CD14-positive monocyte (primary cell): ENCODE measurements at places on chromosomes 12 and 14.

DNA sequence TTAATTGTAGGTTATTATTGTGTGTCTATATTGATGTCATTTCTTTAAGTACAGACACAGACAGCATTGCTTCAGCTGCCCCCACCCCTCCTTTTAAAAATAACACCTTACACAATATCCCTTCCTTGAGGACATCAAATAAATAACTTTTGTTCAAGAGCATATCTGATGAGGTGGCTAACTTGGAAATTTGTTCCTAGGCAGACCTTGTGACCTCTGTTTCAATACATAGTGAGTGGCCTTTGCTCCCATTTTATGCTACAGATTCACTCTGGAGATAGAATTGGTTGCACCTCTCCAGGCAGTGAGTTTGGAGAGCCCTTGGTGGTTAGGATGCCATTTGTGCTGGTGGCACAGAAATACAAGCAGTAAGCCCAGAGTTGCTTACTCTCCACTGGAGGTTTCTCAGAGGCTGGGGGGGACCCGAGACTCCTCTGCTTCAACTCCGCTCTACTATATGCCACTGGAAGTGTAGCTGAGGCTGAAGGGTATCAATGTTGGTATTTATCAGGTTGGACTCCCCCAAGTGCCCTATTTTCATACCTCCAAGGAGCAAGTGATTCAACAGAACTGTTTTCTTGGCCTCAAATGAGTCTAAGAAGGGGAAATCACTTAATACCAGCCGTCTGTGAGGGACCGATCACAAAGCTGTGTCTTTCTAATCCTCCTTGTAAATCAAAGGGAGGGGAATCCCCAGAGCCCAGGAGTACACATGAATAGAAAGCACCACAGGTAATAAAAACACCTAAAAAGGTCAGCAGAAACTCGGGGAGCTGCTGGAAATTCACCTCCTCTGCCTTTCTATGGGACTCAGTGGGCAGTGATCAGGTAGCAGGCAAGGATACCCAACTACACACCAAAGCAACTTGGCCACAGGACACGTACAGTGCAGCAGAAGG is 463.1 kb downstream of the RAD51B start:
- no peak for DNase-seq

- DNase-seq, result no peak
These were observed 10.7 kb upstream of the STX2 start for GRCh38 chr12:130849561-130850417.

DNA sequence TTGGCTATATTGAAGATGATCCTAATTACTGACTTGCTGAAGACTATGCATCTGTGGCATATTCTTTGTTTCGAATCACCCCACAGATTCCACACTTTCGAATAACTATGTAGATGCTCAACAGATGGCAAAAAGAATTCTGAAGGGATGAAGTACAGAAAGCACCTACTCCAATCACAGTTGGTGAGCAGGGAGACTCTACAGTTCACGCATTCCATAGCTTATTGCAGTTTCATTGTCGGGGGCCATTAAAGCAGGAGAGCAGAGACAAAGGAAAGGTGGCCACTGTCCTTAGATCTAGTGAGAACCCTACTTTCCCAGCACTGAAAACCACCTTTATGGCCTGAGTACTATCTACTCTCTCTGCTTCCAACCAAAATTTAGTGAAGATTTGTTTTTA is 191.9 kb downstream of the STXBP6 start:
- no peak for DNase-seq

- DNase-seq, result no peak
These were observed 101.6 kb upstream of the PLEKHG7 start for GRCh38 chr12:92601176-92601575.

- no peak for DNase-seq
These were observed 549.5 kb downstream of the VRK1 start for GRCh38 chr14:97346675-97347074.

GRCh38 chr12:125013816-125014442 is 20.5 kb downstream of the BRI3BP start:
- no peak for DNase-seq

- no peak for DNase-seq
These were observed 238.8 kb upstream of the RGS6 start for GRCh38 chr14:71693381-71693780.

DNA sequence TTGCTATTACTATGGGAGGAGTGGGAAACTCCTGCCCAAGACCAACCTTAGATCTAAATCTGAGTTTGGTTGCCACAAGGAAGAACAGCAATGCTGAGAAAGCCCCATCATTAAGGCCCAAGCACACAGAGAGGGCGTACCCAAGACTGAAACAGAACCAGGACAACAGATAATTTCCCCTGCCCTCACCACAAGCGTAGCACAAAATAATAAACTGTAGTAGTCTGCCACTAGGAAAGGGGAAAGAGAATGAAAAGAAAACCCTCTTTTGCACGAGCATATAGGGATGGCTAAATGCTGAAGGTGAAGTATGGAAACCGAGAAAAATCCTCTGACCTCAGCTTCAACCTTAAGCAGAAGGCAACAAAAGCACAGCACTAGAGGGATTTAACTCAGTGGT is 76.5 kb upstream of the DHRS4 start:
- no peak for DNase-seq

- no peak for DNase-seq
These were observed 6.0 kb upstream of the SHMT2 start for GRCh38 chr12:57223191-57224165.

- DNase-seq, result no peak
These were observed 1.6 kb downstream of the GABARAPL1 start for GRCh38 chr12:10214136-10214894.

DNA sequence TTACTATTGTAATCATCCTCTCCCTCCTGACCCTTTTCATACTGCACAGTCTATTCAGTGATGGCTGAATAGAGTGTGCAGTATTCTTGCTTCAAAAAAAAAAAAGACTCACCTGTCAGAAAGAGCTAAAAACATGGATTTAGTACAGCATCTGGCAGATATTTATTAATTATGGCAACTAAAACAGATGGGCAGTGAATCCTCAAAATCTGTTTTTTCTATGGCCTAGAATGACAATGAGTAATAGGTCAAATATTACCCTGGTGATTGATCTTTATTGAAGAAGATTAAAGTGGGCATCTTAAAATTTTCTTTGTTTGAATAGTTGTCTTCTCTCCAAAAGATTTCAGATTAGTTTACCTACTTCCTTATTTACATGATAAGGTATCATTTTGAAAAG is 543.6 kb downstream of the FOXG1 start:
- no peak for DNase-seq

GRCh38 chr14:35202195-35202594 is 79.8 kb downstream of the PRORP start:
- no peak for DNase-seq

DNA sequence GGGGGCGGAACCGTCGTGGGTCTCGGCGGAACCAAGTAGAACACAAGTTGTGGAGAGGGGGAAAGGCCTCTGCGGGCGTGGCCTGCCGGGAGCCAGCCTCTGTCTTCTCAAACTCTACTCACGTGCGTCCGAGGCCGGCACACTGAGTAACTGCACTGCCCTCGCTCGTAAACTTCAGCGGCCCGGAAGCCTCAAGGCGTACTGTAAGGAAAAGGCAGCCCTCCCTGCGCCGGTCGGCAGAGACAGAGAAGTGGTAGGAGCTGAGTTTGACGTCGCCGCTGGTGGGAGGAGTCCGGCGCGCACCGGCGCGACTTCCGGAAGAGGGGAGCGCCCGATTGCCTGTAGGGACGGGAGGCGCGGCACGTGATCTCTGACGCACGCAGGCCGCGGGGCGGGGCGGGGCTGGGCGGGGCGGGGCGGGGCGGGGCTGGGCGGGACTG is at the start of gene FBXO33:
TSS of gene FBXO33 (minus strand) at position 255 of the 440 bp plus-strand sequence. CDS start 271 bp downstream, outside the sequence.
- DNase-seq, result peak; percentile 92

DNA sequence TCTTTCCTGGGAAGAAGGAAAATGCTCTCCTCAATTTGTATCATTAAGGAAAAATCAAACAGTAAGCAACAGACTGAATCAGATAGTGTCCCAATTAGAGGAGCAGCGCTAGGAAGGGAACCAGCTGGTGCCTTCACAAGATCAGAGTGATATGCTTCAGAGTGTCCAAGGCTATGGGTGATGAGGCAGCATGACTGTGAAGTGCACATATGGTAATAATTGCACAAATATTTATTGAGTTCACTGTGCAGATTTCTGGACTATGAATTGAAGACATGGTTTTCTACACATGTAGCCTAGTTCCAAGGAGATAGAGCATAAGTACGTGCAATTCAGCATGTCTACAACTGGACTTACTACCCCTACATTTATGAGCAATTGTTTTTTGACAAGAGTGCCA is 78.8 kb upstream of the EVL start:
- DNase-seq, result no peak

GRCh38 chr14:89058697-89059096 is 234.2 kb downstream of the TTC8 start:
- DNase-seq, result peak; percentile 21

- DNase-seq, result no peak
These were observed 69.3 kb upstream of the HMGA2 start for GRCh38 chr12:65754744-65755595.

DNA sequence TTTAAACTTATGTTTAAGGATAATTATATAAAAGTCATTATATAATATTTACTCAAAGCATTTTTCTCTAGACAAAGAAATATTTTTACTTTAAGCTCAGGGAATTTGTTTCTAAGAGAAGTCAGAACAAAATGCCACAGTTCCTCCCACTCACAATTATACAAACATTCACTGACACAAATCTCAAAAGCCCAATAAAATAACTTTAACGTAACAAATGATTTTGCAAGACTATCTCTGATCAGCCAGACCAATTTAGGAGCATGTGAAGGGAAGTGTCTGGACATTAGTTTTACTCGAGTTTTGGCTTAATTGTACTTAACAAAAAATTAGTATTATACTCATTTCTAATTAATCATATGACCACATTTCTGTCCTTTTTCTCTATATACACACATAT is 41.2 kb downstream of the COCH start:
- no peak for DNase-seq

- DNase-seq, result peak; percentile 30
These were observed 1.4 kb upstream of the FOXN3 start for GRCh38 chr14:89418452-89418851.

DNA sequence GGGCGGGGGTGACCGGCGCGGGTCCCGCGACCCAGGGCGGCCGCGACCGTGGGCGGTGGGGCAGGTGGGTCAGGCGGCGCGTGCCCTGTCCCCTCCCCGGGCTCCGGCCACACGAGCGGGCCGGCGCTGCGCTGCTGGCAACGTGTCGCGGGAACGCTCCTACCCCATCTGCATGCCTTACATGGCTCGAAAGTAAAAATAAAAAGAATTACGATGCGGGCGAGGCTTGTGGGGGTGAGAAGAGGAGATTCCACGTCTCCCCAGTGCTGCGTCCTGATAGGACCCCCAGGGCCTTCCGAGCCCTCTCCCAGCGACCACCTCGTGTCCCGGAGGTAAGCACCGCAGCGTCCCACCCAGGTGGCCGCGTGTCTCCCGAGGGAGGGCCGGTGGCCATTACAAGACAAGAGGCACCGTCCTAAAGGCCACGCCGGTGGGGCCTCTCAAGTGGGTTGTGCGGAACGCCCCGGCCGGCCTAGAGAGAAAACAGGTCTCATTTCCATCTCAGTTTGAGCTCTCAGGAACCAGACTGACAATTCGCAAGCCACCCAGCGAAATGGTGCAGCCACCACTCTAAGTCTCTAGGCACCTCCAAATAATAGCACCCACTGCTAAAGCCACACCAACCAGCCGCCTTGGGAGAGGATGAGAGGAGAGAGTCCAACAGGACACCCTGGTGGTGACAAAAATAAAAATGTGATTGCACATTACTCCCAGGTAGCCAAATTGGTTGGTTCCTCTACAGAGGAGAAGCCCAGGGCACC is 612 bp upstream of the FOXN3 start:
- DNase-seq, result peak; percentile 63
